ENCODE measurements at places on chromosomes 7 and 10. TPM values are rescaled to one million over a fixed set of nuclear protein-coding genes. Genes with fewer than 3 reads are reported as not detected.

- no peak for DNase-seq
Measured at GRCh38 chr10:44143556-44143955, 241.3 kb downstream of the CXCL12 start.

GRCh38 chr7:100803398-100804161 lies 23.7 kb downstream of the EPHB4 start:
- peak; percentile 92 for DNase-seq

- DNase-seq, result no peak
Measured at GRCh38 chr10:1449572-1450205, 287.6 kb downstream of the ADARB2 start.

DNA sequence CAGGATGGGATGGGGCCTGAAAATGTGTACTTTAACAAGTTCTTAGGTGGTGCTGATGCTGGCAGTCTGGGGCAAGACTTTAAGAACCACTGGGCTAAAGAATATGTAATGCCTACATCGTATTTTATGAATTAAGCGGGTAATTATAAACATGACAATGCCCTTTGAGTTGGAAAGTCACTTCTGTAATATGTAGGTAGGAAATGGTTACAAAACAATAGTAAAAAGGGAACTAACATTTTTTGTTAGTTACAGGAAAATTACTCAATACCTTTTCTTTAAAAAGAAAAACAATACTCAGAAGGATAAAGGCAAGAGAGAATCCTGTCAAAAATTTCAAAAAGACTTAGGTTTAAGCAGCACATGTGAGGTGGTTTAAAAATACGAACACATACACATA lies 48.3 kb upstream of the STEAP4 start:
- no peak for DNase-seq

- peak; percentile 49 for DNase-seq
Measured at GRCh38 chr10:131213741-131214505, 97.6 kb downstream of the TCERG1L start.

- no peak for DNase-seq
Measured at GRCh38 chr10:74104480-74104879, 46.1 kb downstream of the AP3M1 start.

GRCh38 chr7:155454183-155455112 lies 3.5 kb upstream of the EN2 start:
- no peak for DNase-seq

- no peak for DNase-seq
Measured at GRCh38 chr7:34454381-34454780, 203.6 kb upstream of the NPSR1 start.

Gene ARF5
- 96.2 TPM for total RNA-seq

GRCh38 chr10:15364001-15364400 lies 7.1 kb downstream of the FAM171A1 start:
- no peak for DNase-seq

Gene HOXA13
- total RNA-seq, result 1.9 TPM

GRCh38 chr10:124045801-124046355 lies 47.5 kb downstream of the CHST15 start:
- DNase-seq, result no peak

GRCh38 chr7:24972166-24972477 lies 7.9 kb downstream of the OSBPL3 start:
- no peak for DNase-seq

DNA sequence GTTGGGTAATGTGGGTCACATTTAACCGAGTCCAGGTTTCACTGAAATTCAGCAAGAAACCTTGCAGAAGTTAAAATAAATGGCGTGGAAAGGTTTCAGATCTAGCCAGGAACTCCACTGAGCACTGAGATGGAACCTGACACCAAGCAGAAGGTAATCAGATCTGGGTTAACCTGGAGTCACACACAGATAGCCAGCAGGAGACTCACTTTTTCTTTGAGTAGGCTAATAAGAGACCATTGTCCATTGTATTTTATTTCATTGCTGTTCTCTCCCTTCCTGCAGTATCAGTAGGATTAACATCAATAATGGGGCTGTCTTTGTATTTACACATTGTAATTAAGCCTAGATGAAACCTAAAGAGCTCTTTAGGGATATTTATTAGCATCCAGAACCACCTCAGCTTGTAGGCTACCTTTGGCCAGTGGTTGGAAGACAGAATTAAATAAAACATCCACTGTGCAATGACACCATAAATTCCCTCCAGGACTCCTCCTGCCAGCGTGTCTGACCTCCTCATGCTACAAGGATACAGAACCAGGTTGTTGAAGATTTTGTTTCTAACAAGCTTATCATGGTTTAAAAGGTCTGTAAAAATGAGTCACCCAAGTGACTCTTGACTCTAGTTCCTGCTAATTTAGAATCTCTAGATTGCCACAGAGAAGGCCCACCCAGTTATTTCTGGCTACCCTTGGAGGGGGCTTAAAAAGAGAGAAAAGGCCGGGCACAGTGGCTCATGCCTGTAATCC lies 151.1 kb downstream of the SORCS1 start:
- no peak for DNase-seq

Gene C10orf53
- total RNA-seq, result not detected

- DNase-seq, result no peak
Measured at GRCh38 chr10:58175990-58176900, 91.4 kb downstream of the IPMK start.

DNA sequence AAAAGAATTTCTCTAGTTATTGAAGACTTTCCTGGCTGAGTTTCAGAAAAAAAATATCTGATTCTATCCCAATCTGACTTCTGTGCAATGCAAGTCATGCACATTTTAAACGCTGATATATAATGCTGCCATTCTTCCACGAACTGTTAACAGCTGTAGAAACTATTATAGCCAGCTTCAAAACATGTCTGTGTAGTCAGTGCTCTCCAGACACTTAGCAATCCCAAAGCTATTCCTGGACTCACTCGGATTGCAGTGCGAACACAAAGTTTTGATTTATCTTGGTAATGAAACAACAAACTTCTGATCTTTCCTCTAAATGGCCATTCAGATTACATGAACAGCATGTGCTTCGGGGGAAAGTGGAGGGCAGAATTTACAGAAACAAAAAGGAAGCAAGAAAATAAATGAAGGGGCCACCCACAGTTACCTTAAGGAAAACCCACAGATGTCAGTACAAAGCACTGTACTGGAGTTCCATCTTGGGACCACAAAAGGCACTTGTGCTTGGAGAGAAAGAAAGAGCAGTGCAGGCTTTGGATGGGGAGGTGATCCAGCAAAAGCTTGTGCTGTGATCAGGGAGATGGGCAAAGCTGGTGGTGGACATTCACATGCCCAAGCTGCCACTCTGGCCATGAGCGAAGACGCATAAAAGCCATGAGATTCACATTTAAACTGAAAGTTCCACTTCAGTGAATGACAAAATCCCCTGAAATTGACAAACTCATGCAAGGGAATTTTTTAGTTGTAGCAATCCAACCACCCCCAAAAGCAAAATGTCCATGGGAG lies 32.1 kb upstream of the ADO start:
- no peak for DNase-seq

Gene ZNF800
- total RNA-seq, result 40.2 TPM

Gene OR2A42
- total RNA-seq, result not detected

DNA sequence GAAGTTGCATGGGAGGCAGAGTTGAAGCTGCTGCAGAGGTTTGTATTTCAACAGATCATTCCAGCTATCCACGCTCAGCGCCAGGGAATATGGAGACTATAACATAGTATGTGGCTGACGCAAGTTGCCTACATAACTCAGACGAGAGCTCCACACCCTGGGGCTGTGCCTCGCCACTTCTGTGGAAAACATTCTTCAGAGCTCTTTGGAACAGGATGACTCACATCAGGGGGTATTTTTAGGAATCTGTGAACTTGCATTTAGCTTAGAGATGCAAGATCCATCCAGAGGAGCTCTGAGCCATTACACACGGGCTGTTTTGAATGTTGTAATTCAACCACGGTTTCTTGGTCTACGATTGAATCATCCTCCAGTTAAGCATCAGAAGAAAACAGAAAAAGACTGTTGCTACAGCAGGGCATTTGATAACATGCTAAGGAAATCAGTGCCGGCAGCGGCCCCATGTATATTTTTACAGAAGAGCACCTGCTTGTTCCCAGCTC lies 481.5 kb upstream of the AKR1E2 start:
- DNase-seq, result no peak

Gene PDK4
- 482 TPM for total RNA-seq

- no peak for DNase-seq
Measured at GRCh38 chr10:75935650-75936400, 504.4 kb downstream of the LRMDA start.

- DNase-seq, result no peak
Measured at GRCh38 chr10:63206997-63207811, 74.1 kb downstream of the NRBF2 start.

- DNase-seq, result peak; percentile 41
Measured at GRCh38 chr10:131692686-131693334, 208.0 kb upstream of the PPP2R2D start.

DNA sequence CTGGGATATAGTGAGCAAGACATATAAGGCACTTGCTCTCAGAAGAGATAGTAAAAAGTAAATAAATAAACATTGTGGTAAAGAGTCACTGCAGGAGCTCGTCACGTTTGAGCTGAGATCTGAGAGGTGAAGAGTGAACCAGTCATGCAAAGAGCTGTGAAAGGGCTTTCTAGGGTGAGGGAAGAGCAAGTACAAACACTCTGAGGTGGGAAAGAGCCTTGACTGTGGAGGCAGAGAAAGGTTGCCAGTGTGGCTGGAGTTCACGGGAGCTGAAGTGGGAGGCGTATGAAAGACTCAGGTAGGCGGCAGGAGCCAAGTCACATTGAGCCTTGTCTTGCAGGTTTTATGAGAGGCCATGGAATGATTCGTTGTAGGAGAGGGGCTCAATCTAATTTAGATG lies 141.0 kb downstream of the C1GALT1 start:
- DNase-seq, result no peak

GRCh38 chr10:80579849-80580637 lies 42.3 kb downstream of the SH2D4B start:
- DNase-seq, result peak; percentile 24

DNA sequence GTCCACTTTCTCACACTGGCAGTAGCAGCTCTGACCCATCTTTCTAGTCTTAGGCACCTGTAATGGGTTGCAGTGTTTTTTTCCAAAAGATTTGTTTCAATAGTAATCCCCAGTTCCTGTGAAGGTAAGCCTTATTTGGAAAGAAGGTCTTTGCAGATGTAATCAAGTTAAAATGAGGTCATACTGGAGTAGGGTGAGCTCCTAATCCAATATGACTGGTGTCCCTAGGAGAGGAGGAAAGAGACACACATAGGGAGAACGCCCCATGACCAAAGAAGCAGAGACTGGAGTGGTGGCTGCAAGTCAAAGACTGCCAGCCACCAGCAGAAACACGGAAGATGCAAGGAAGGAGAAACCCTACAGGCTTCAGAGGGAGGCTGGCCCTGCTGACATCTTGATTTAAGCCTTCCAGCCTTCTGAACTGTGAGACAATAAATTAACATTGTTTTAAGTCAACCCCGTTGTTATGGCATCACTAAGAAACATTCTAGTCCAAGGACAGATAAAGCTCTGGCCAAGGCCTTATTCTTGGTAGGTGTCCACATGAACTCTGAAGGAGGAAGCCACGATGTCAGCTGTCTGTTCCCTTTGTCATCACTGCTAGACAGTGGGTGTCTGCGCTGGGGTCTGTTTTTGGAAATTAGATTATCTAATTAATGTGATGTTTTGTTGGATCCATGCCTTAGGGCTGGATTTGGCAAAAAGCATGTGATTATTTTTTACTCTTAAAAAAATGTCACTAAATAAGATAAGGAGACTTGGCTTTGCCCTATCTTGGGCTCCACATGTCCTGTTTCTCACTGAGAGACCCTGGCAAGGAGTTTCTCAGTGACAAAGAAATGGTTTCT lies 214.9 kb downstream of the KCNMA1 start:
- DNase-seq, result no peak

DNA sequence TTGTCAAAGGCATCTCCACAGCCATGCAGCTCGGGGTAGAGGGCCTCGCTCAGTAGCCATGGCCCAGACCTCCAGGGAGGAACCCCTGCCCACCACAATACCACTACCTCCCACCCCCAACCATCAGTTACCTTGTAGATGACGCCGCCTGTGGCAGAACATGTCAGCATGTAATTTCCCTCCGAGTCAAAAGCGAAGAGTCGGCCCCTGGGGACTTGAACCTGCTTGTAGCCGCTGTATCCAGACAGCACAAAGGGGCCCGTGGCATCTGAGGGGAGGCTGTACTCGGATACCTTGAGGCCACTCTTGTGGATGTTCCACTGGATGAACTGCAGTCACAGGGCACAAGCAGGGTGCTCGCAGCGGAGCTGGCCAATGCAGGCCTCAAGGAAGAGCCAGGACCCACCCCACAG lies 16.3 kb upstream of the CYREN start:
- peak; percentile 80 for DNase-seq

Gene ZNF107
- total RNA-seq, result 4.0 TPM

GRCh38 chr10:8129438-8129837 lies 75.0 kb downstream of the GATA3 start:
- no peak for DNase-seq

- DNase-seq, result no peak
Measured at GRCh38 chr10:112899391-112900065, 50.5 kb upstream of the TCF7L2 start.

GRCh38 chr7:30674876-30675275 lies 7.4 kb downstream of the CRHR2 start:
- no peak for DNase-seq

GRCh38 chr7:24956021-24956420 lies 24.0 kb downstream of the OSBPL3 start:
- no peak for DNase-seq

- no peak for DNase-seq
Measured at GRCh38 chr7:30320392-30320791, 36.0 kb downstream of the ZNRF2 start.
